Omental fat pad (tissue), 4 donors: ENCODE measurements at places on chromosomes 3 and 15. TPM values are rescaled to one million over a fixed set of nuclear protein-coding genes. Genes with fewer than 3 reads are reported as not detected.

The KBTBD12 gene
- total RNA-seq: 0.63 TPM

The ZNF502 gene
- total RNA-seq: 5.0 TPM

The CHRNA7 gene
- 0.63 TPM for total RNA-seq

The CD200R1 gene
- 3.8 TPM for total RNA-seq

The EPHA3 gene
- 2.8 TPM for total RNA-seq

The GRAMD2A gene
- total RNA-seq: not detected

The IQCH gene
- total RNA-seq: not detected

The SPSB4 gene
- total RNA-seq: 0.12 TPM

The DOCK3 gene
- total RNA-seq: 1.0 TPM

The SERPINI1 gene
- total RNA-seq: 4.3 TPM

The SLC12A1 gene
- total RNA-seq: not detected

The IL16 gene
- total RNA-seq: 22.7 TPM

The PLSCR2 gene
- total RNA-seq: not detected

The ACTC1 gene
- total RNA-seq: 0.93 TPM

The SLC9C1 gene
- 1.4 TPM for total RNA-seq

The IQCB1 gene
- total RNA-seq: 19.1 TPM

The CD86 gene
- 10.7 TPM for total RNA-seq

The ITIH1 gene
- 0.94 TPM for total RNA-seq

The RBP2 gene
- total RNA-seq: not detected

The PP2D1 gene
- not detected for total RNA-seq

The PLA2G4D gene
- total RNA-seq: not detected

The RHOV gene
- total RNA-seq: not detected

The KLHL6 gene
- 4.0 TPM for total RNA-seq

The CEP63 gene
- total RNA-seq: 15.3 TPM

The NRG4 gene
- 2.9 TPM for total RNA-seq

The LRRFIP2 gene
- 78.8 TPM for total RNA-seq

The SEMA6D gene
- 41.1 TPM for total RNA-seq

The CCR4 gene
- total RNA-seq: not detected

The SLC24A5 gene
- not detected for total RNA-seq

The GABRA5 gene
- not detected for total RNA-seq

The CPEB1 gene
- total RNA-seq: 3.2 TPM

The SLC2A2 gene
- total RNA-seq: not detected

The ANKRD63 gene
- total RNA-seq: not detected

The SLCO2A1 gene
- total RNA-seq: 54.2 TPM

The C3orf22 gene
- total RNA-seq: not detected

The CCDC12 gene
- total RNA-seq: 55.5 TPM

The TXNRD3 gene
- 8.8 TPM for total RNA-seq

The AMIGO3 gene
- 1.9 TPM for total RNA-seq

The HIGD2B gene
- not detected for total RNA-seq

The SUSD5 gene
- 2.0 TPM for total RNA-seq

The FBXL2 gene
- total RNA-seq: 13.5 TPM

The CACNA2D3 gene
- total RNA-seq: 4.6 TPM

The MESP1 gene
- 4.0 TPM for total RNA-seq

The BFSP2 gene
- not detected for total RNA-seq

The TMEM45A gene
- total RNA-seq: 27.9 TPM

The DISP2 gene
- total RNA-seq: 0.19 TPM

The IL1RAP gene
- total RNA-seq: 11.3 TPM

The HEG1 gene
- 95.2 TPM for total RNA-seq

The WDR82 gene
- 56.7 TPM for total RNA-seq

The OCA2 gene
- total RNA-seq: not detected

The MUC20 gene
- total RNA-seq: 7.3 TPM

The ZNF620 gene
- 2.2 TPM for total RNA-seq

The PEX5L gene
- total RNA-seq: not detected
